ACHN (cell line): ENCODE measurements at places on chromosomes 11 and 22.

DNA sequence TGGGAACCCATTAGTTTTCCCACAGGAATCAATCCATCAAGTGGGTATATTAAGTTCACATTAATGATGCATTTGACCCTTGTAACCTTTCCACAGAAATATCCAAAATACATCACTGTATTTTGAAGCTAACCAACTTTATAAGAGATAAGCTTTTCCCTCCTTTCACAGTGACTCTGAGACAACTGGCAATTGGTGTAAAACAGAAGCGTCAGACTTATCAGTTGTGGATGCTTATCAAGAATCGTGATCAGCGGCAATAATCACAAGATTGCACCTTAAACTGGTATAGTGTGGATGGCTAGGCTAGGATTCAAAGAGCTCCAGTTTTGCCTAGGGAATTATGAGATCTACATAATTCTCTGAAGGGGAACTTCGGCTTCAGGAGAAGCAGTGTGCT, 73.1 kb downstream of the USP35 start:
- DNase-seq = no peak

DNA sequence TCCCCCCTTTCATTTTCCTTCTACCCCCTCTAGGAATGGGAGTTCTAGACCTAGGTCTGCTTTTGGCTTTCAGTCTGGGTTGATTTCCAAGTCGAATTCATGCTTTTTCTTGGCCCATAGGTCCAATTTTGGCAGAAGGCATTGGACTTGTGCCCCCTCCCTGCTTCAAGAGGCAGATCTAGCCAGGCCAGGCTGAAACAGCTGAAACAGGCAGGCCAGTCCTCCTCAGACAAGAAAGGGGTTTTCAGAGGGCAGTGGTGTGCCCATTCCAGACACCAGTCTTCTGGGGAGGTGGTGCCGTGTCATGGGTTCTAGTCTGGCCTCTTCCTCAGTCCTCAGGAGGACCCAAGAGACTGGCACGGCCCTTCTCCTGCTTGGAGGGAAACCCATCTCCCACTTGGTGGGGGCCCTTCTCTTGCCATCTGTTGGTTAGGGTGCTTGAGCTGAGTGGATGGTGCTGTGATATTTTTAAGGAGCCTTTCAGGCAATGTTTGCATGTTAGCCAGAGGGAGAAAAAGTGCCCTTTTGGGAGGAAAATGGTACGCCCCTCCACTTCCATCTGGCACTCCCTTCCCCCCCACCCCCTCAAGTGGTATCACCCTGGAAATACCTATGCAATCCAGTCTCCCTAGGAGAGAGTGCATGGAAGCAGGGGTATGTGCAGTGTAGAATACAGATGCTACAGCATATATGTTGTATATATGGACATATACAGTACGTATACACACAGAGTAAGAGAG, 53.6 kb downstream of the SYT13 start:
- no peak for DNase-seq

DNA sequence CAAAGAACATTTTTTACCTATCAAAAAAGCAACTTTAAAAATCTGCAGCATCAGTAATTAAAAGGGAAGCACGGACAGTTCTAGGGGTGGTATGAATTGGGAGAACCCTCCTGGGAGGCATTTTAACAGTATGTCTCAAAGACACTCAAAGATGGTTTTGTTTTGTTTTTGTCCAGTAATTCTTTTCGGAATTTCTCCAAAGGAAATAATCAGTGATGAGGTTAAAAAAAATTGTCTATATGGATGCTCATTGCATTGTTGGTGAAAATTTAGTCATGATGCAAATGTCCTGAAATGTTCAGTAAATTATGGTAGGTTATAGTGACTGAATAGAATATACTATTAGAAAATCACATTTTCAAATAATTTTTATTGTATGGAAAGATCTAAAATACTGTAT, 115.1 kb downstream of the ATXN10 start:
- DNase-seq = no peak

DNA sequence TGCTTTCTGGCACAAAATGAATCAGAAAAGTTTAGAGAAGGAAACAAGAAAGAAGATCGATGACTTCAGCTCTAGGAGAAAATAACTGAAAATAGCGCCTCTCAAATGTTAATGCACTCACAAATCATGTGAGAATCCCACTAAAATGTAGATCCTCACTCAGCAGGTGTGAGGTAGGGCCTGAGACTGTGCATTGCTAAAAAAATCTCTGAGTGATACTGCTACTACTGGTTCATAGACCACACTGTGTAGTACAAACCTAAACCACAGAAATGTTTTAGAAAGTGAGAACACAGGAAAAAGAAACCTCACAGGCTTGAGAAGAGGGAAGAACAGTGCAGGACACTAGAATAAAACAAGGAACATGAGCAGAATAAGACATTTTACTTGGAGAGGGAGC, 2.0 kb downstream of the OR8D4 start:
- DNase-seq = no peak

GRCh38 chr11:70298243-70298915, 27.9 kb downstream of the PPFIA1 start:
- DNase-seq = no peak

- DNase-seq = no peak
These were observed 10.9 kb downstream of the DEFB108B start for GRCh38 chr11:71843858-71844257.

DNA sequence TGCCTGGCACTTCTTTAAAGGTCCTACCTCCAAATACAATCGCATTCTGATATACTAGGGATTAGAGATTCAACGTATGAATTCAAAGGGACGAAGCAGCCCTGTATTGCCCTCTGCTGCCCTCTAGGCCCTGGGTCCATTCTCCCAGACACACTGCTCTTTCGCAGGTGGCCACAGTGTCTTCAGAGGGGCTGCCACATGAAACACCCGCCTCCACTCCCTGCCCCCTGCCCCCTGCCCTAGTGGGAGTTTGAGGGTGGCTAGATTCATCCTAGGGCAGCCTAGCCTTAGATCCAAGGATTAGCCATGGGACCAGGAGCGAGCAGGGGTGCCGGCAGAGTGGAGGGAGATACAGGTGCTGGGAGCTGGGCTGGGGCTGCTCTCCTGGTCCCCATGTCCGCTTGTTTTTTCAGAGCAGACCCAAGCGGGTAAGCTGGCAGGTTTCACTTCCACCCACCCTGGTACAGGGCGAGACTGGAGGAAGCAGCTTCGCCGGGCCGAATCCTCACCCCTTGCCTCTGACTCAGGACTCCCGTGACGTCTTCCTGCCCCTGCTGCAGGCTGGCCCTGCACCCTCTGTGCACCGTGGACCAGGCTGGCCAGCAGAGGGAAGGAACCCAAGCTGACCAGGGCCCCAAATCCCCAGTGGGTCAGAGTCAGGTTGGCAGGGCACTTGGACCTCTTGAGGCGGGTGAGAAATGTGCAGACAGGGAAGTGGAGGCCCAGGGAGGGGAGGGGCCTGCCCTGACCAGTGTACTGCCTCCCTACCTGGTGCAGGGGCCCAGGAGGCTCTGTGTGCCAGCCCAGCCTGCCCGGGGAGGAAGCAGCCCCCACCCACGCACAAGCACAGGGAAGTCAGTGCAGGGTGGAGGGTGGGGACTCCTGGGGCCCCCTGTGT, 28.4 kb upstream of the HMOX1 start:
- DNase-seq = peak; percentile 66

DNA sequence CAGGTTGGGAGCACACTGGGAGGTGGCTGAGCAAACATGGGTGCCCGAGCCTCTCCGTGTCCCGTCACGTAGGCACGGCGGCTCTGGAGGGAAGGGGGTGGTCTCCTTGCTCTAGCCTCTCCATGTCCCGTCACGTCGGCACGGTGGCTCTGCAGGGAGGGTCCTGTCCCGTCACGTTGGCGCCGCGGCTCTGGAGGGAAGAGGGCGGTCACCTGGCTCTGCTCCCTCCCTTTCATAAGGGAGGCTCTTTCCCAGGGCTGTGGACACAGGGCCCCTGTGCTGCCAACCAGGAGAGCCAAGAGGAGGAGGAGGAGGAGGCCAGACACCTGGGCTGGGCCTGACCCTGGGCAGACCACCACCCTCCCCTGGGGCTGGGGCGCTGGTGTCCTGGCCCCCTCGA, 1173.7 kb downstream of the BRD1 start:
- no peak for DNase-seq

DNA sequence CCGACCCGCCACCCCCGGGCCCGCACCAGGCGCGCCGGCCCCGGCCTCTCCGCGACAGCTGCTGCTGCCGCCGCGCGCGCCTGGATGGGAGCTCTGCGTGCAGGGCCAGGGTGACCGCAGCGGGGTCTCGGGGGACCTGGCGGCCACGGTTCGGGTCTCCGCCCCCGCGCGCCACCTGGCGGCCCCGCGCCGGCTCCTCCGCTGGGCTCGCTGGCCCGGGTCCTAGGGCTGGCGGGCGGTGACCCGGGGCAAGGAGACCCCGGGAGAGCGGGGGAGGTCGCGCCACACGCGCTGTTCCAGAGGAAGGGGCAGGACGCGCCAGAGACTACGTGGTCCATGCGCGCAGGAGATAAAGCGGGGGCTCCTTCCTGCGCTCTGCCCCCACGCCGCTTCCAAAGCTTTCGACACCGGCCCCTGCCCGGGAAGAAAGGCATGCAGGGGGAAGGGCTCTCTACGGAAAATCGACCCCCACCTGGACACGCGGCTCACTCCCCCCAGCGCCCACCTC, 562 bp downstream of the SHANK2 start:
- DNase-seq = peak; percentile 48

- no peak for DNase-seq
These were observed 7.8 kb upstream of the JAML start for GRCh38 chr11:118232659-118233058.

- DNase-seq = no peak
These were observed 23.4 kb upstream of the GRAMD4 start for GRCh38 chr22:46596819-46597218.

GRCh38 chr11:10134975-10135481, 159.0 kb downstream of the SBF2 start:
- no peak for DNase-seq

DNA sequence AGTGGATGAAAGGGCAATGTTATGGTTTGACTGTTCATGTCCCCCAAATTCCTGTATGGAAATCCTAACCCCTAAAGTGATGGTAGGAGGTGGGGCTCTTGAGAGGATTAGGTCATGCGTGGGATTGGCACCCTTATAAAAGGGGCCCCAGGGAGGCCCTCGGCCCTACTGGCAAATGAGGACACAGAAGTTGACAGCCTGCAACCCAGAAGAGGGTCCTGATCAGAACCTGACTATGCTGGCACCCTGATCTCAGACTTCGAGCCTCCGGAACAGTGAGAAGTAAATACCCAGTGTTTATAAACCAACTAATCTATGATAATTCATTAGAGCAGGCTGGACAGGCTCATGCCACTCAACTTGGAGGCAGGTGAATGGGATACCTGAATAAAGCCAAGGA, 8.7 kb downstream of the IFITM10 start:
- DNase-seq = no peak

DNA sequence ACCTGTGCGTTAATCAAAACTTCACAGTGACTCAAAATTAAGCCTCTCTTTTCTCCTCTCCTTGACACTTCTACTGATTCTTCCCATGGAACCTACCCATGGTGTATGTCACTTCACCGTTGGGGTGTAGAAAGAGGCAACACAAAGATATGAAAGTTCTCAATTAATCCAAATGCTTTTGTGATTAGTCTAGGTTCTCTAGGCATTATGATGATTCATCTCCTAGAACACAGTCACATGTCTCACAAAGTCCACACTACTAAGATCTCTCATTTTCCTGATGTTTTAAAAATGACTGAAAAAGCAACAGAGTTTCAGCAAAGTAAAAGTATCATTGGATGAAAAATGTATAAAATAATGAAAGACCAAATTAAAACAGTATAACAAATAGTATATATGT, 13.7 kb upstream of the SCGB2A2 start:
- DNase-seq = no peak

GRCh38 chr11:104572279-104572678, 326.0 kb downstream of the CASP12 start:
- DNase-seq = no peak

- peak; percentile 12 for DNase-seq
These were observed 9.1 kb downstream of the PHF5A start for GRCh38 chr22:41459431-41459830.

DNA sequence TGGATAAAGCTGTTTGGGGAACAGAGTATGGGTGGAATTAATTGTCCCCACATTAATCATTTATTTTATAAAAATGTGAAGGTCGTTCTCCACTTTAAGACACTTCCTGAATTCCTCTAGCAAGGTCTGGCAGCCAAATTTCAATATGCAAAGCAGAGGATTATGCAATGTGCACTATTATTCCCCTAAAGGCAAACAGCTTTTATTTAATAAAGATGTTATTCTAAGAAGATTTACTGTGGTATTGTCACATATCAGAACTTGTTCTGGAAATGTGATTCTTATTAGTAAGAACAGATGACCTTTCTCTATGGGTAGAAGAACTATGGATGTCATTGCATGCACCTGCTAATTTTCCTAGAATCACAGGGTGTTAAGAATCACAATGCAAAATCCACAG, 1128.8 kb upstream of the CCDC90B start:
- no peak for DNase-seq

DNA sequence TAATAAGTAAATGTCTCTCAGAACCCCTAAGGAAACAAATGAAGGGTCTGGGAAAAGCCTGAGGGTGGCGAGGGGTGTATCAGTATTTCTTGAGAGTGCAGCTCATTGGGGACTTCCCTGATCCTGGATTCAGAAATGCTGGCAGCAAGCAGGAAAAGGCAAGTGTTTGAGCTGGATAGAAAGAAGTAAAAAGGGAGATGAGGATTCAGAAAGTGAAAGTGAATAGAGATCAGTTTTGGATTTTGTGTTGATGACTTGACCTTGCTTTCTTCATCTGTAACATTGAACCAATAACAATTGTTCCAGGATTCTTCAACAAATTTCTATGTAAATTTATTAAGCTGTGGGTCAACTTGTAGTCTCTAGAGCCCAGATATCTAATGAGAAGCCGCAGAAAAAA, 66.9 kb upstream of the CTSC start:
- peak; percentile 50 for DNase-seq

DNA sequence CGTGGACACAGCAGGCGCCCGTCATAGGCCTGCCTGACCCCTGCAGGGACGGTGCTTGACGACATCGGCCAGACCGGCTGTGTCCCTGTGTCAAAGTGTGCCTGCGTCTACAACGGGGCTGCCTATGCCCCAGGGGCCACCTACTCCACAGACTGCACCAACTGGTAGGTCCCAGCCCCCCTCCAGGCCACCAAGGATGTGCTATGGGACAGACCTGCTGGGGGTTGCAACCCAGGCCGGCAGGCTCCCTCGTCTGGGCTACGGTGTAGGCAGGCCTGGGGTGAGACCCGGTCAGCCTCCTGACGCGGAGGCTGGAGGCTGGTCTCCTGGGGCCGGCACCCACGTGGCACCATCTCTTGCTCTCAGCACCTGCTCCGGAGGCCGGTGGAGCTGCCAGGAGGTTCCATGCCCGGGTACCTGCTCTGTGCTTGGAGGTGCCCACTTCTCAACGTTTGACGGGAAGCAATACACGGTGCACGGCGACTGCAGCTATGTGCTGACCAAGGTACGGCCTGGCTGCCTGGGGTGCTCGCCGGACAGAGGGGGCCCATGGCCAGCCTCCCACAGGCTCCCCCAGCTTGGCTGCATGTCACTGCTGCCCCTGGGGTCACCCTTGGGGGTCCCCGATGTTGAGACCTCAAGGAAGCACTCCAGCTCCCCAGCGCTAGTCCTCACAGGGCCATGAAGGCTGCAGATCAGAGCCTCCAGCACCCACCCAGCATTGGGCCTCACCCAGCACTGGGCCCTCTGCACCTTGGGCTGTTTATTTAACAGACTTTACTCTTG, 7.7 kb downstream of the MUC5AC start:
- no peak for DNase-seq

GRCh38 chr11:120079750-120080610, 57.9 kb downstream of the TRIM29 start:
- DNase-seq = no peak
